ENCODE measurements at places on chromosomes 12 and 14.

DNA sequence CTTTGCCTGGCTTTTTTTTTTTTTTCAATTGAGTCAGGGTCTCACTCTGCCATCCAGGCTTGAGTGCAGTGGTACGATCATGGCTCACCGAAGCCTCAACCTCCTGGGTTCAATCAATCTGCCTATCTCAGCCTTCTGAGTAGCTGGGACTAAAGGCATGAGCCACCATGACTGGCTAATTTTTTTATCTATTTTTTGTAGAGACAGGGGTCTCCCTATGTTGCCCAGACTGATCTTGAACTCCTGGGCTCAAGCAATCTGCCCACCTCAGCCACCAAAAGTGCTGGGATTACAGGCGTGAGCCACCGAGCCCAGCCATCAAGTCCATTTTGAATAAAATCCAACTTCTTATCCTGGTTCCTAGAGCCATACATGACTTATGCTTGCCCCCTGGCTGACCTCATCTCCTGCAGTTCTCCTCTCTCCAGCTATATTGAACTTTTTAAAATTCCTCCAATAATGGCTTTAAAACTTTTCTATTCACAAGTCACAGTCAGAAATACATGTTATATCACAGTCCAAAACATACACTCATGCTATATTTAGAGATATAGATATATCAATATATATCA lies 10.4 kb upstream of the RND1 start:
- no peaks in the 10 kb centered on the region for H3K4me1 ChIP-seq
- H3K4me3 ChIP-seq: no peak overlapping the region
- peaks cover 6% of the 10 kb centered on the region for H3K36me3 ChIP-seq
- no peak for DNase-seq
- H3K27me3 ChIP-seq: peaks cover 28% of the 10 kb centered on the region
- no peak overlapping the region for H3K27ac ChIP-seq

GRCh38 chr12:132363661-132364347 lies 34.4 kb upstream of the GALNT9 start:
- H3K4me3 ChIP-seq: no peak overlapping the region
- peaks cover 26% of the 10 kb centered on the region for H3K27me3 ChIP-seq
- H3K27ac ChIP-seq: no peak overlapping the region
- H3K36me3 ChIP-seq: no peaks in the 10 kb centered on the region

GRCh38 chr14:70920608-70921007 lies 13.3 kb downstream of the PCNX1 start:
- no peaks in the 10 kb centered on the region for H3K27me3 ChIP-seq
- DNase-seq: no peak
- H3K27ac ChIP-seq: peak overlapping the region; percentile 80
- peaks cover 6% of the 10 kb centered on the region for H3K36me3 ChIP-seq
- peaks cover 47% of the 10 kb centered on the region for H3K4me1 ChIP-seq
- no peak overlapping the region for H3K4me3 ChIP-seq

DNA sequence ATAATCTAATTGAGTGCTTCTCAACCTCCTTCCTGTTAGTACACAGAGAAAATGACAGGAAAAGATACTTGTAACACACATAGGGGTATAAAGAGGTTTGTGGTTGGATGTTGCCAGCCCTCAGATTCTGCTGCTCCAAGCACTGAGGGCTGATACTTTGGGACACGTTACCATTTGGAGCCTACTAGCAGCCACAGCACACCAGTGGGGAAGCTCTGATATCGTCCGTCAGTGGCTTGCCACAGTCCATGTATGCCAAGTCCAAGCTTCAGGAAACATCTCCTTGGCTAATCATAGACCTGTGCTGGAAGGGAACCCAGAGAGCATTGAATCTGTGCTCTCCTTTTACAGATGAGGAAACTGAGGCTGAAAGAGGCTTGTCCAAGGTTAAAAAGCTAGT lies 22.3 kb downstream of the B4GALNT3 start:
- H3K4me3 ChIP-seq: no peak overlapping the region
- H3K4me1 ChIP-seq: no peaks in the 10 kb centered on the region
- peaks cover 48% of the 10 kb centered on the region for H3K27me3 ChIP-seq
- DNase-seq: no peak
- no peaks in the 10 kb centered on the region for H3K36me3 ChIP-seq

GRCh38 chr12:67425394-67425793 lies 156.2 kb downstream of the CAND1 start:
- H3K4me1 ChIP-seq: no peaks in the 10 kb centered on the region
- no peaks in the 10 kb centered on the region for H3K36me3 ChIP-seq
